ENCODE measurements at places on chromosomes 2 and 18.

DNA sequence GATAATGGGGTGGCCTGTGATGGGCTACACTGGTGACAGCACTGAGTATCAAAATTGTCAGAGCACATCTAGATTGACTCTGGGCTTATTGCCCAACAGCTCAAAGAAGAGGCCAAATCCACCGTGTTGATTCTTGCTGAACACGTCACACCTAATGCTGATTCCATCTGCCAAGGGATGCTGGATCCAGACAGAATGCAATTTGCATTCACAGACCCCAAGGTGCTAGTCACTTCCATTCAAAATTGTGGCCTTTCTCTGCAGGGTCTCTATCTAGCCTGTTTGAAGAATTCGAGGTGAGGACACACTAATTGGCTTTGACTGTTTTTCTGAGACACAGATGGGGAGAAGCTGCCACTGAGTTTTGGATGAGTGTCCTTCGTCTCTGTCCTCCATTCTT lies 13.5 kb upstream of the GPR39 start:
- DNase-seq: no peak

DNA sequence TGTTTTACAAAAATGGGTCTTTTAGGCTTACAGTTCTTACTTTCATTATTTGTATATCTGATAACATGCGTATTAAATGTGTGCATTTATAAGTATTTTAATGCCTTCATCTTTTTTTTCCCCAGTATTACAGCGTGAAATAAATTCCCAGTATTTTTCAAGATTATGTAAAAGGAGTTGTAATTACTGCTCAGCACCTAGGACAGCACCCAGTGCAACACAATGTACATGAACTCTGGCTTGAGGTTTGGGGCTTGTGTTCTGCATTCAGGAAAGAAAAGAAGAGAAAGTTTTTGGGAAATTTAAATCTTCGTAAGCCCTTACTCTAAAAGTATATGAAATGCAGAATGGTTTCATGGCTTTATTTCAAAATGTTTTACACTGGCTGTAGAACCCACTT lies 16.7 kb downstream of the ZNF638 start:
- DNase-seq: no peak

DNA sequence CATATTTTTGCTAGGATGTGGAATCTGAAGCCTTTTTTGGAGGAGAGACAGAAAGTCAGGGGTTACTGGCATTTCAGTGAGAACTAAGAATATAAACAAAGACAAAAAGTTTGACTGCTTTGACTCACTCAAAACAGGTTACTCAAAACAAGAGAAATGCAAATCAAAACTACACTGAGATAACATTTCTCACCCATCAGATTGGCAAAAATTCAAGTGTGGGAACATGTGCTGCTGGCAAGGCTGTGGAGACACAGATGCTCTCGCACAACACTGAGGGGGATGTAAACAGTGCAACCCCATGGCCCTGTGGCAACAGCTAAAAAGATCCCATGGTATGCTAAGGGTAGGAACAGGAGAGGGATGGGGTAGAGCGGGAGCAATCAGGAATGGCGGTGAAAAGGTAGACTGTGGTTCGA lies 86.6 kb downstream of the DTNB start:
- DNase-seq: no peak

DNA sequence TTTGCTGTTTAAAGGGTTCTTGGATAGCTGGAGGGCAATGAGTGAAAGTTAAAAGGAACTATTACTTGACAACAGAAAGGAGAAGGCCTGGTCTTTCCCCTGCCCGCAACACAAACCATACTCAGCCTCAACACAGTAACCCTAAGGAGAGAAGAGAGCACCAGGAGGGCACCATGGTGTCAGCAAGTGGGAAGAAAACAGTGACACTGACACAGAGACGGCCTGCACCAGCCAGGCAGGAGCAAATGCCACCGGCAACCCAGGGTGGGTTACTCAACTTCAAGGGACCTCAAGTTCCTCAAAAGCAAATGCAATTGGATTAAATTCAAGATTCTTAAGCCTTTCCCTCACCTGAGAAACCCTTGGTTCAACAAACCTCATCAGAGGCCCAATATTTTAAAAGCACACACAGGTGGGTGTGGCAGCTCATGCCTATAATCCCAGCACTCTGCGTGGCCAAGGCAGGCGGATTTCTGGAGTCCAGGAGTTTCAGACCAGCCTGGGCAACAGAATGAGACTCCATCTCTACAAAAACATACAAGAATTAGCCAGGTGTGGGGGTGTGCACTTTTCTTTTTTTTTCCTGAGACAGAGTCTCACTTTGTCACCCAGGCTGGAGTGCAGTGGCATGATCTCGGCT lies 52.3 kb downstream of the TFCP2L1 start:
- DNase-seq: no peak

- no peak for DNase-seq
Measured at GRCh38 chr18:22778996-22779395, 154.1 kb upstream of the RBBP8 start.

DNA sequence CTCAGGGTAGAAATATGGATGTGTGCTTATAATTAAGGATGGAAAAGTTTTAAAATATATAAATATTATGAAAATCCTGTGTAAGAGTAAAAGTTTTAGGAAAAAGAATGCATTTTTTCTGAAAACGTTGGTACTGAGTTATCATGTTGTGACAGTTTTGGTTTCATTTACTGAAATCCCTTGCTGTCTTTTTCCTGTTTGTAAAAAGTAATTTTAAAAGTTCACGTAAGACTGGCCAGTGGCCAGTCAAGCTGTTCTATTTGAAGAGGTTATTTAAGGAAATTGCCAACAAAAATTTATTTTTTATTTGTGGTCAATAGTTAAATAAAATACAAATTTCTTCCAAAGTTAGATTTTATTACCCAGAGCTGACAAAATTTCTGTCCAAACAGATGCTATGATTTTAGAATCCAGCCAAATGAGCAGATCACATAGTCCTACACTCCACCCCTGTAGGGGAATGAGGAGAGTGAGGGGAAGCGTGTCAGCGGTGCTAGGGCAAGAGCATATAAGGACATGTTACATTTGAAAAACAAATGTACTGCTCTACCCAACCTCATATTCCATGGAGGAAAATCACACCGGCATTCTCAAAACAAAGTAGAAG lies 297.8 kb upstream of the TFPI start:
- DNase-seq: no peak

DNA sequence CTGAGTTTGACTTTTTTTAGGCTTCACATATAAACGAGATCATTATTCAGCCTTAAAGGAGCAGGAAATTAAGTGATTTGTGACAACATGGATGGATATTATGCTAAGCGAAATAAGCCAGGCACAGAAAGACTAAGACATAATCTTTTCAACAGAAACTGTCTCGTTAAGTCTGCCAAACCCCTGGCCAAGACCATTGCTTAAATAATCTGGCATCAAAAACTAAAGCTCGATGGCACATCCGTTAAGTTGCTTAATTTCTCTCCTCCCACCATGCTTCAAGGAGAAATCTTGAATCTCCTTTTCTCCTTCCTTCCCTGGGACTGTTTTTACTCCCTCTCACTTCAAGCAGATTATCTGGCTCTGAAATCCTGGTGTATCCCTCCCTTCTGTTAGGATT lies 140.3 kb downstream of the GALNT14 start:
- no peak for DNase-seq
